Stromal cell of bone marrow (primary cell): ENCODE measurements at places on chromosomes 11 and 22.

- DNase-seq: no peak
Measured at GRCh38 chr11:123481640-123482039, 51.6 kb downstream of the GRAMD1B start.

GRCh38 chr11:61347916-61348461 is 13.7 kb downstream of the CYB561A3 start:
- no peak for DNase-seq

DNA sequence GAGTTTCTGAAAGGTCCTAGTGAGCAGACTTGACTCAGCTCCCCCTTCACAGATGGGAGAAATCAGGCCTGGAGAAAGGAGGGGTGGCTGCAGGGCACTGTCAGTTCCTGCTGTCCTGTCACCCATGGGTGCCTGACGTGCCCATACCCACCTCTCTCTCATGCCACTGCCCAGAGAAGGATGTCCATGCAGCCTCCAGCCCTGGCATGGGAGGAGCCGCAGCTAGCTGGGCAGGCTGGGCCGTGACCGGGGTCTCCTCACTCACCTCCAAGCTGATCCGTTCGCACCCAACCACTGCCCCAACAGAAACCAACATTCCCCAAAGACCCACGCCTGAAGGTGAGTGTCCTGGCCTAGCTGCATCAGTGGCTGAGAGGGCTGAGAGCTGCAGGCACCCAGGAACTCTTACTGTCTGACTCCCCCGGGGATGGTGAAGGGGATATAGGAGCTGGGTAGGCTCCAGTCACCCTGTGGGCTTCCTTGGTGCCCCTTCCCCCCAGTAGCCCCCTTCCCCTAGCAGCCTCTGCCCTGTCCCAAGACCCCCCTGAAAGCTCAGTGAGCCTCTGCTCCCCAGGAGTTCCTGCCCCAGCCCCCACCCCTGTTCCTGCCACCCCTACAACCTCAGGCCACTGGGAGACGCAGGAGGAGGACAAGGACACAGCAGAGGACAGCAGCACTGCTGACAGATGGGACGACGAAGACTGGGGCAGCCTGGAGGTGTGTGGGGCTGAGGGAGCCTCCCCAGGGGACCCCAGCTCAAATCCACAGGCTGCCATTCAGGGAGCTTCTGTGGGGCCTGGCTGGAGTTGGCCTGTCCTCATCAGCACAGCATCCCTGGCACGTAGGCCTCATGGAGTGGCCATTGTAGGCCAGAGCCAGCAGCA is 11.8 kb downstream of the SCYL1 start:
- DNase-seq: no peak

GRCh38 chr11:122848186-122848585 is 9.9 kb downstream of the CRTAM start:
- no peak for DNase-seq

GRCh38 chr11:13008061-13008435 is 1.1 kb upstream of the RASSF10 start:
- no peak for DNase-seq

DNA sequence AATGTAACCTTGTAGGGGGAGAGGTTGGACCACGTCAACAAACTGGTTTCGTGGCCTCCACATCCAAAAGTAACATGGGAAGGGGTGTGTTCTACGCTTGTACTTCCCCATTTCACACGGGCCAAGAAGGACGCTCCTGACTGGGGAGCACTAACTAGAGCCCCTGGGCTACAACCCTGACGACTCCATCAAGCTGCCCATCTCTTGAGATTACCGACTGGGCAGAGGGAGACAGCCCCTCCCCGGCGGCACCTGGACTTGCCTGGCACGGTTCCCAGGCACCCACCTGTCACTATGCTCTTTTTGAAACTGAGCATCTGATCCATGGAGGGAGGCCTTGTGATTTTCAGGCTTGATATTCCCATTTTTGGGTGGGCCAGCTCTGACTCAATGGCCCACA is 68.5 kb downstream of the SHANK2 start:
- DNase-seq: no peak

DNA sequence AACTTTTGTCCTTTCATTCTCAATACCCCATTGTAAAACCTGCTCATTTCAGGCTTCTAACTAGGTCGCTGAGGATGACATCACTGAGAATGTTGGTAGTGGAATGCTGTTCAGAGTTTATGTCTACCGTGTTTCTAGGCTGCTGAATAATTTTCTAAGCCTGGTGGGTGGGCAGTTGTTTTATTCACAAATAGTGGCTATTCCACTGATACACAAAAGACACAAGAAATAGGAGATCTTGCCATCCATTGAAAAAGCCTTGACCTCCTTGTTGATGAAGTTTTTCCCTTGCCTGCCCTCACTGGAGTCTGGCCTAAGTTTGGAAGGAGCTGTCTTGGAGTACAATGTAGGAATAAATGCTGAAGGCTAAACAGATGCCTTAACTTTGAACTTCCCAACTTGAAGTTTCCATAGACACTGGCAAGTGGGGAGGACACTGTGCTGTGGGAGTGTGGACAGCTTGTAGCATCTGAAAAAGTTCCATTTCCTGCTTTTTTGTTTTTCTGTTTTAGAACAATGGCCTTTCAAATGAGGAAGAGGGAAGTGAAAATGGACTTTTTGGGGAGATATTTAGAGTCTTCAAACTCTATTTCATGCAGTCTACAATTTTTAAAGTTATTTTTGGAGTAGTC is 59.2 kb downstream of the TRIM44 start:
- DNase-seq: no peak

- DNase-seq: no peak
Measured at GRCh38 chr11:73167363-73167954, 25.3 kb upstream of the FCHSD2 start.

DNA sequence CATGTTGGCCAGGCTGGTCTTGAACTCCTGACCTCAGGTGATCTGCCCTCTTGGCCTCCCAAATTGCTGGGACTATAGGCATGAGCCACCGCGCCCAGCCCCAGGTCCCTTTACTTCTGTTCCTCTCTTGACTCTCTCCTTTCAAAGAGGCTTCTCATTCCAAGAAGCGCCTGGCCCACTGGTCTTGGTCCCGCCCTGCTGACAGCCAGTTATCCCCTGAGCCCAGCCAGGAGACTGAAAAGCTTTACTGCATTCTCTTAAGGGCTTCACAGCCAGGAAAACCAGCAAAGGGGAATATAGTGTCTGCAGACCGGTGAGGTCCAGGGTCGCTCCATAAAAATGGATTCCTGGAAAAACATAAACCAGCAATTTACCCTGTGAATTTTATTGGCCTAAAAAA is 68.3 kb downstream of the NFAM1 start:
- DNase-seq: no peak

DNA sequence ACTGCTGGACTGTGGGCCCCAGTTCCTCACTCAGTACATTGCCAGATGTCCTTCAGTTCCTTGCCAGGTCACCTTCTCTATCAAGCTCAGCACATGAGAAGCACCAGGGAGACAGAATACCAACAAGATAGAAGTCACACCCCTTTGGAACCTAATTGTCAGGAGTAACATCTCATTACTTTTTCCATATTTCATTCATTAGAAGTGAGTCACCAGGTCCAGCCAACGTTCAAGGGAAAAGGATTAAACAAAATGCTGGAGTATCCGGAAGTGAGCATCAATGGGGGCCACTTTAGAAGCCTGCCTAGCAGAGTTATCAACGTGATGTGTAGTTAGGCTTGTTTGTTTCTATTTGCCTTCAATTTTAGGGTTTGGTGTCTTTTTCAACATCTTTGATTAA is 569.3 kb downstream of the MIAT start:
- DNase-seq: no peak

GRCh38 chr22:31848411-31848810 is 94.6 kb downstream of the DEPDC5 start:
- DNase-seq: no peak

DNA sequence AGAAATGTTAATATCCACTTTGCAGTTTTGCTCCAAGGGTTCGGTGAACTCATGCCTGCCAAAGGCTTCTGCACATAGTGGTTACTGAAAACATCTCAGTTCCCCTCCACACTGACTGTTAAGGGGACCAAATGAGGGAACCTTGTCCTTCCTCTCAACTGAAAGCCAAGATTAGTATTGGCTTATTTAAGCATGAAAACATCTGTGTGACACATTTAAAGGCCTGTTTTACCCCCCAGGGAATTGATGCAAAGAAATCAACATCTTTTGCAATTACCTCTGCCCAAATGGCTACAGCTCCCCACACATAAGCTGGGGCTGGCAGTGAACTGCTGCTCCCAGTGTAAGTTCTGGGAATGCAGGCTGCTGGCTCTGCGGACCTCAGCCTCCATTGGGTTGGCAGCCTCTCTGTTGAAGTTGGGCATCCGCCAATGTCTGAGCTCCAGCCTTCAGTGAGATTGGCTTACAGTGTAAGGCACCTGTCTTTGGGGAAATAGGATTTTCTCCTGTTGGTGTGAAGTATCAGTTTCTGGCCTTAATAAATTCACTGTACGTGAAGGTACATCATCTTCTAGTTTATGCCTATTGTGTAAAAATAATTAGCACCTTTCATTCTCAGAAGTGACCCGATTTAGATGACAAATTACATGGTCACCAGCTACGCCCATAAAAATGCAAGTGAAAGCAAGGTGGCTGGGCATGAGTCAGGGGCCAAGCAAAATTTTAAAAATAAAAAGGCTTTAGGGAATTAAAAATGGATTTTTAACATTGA is 213.4 kb upstream of the SYN3 start:
- DNase-seq: peak; percentile 58

GRCh38 chr11:26944866-26945664 is 48.8 kb upstream of the FIBIN start:
- peak; percentile 54 for DNase-seq
